ENCODE measurements at places on chromosomes 2 and 18.

- DNase-seq, result no peak
These were observed 125.1 kb upstream of the TNP1 start for GRCh38 chr2:216984937-216985336.

GRCh38 chr2:164843346-164843911, 1.8 kb upstream of the COBLL1 start:
- DNase-seq, result no peak

- DNase-seq, result peak; percentile 51
These were observed 212.3 kb downstream of the MGAT5 start for GRCh38 chr2:134466141-134466540.

- no peak for DNase-seq
These were observed 326.4 kb downstream of the SMAD2 start for GRCh38 chr18:47604021-47604420.

- peak; percentile 18 for DNase-seq
These were observed 192.8 kb downstream of the ARHGAP15 start for GRCh38 chr2:143321994-143322393.

DNA sequence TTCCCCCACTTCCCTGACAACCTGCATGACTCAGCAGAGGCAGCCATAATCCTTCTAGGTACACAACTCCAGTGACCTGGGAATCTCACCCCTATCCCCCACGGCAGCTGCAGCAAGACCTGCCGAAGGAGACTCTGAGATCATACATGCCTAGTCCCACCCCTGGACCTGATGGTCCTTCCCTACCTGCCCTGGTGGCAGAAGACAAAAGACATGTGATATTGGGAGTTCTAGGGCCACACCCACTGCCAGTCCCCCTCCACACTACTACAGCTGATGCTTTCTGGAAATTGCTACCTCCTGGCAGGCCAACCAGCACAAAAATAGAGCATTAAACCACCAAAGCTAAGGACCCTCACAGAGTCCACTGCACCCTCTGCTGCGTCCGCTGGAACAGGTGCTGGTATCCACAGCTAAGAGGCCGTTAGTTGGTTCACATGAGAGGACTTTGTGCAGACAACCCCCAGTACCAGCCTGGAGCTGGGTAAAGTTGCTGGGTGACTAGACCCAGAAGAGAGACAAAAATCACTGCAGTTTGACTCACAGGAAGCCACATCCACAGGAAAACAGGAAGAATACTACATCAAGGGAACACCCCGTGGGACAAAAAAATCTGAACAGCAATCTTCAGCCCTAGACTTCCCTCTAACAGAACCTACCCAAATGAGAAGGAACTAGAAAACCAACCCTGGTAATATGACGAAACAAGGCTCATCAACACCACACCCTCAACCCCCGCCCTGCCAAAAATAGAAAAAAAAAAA, 12.5 kb downstream of the MARCO start:
- no peak for DNase-seq

GRCh38 chr2:217166241-217166850, 306.5 kb upstream of the TNP1 start:
- DNase-seq, result peak; percentile 68

Data from SW480 (cell line).